ENCODE measurements at places on chromosomes 5 and 9. TPM values are rescaled to one million over a fixed set of nuclear protein-coding genes. Genes with fewer than 3 reads are reported as not detected.

DNA sequence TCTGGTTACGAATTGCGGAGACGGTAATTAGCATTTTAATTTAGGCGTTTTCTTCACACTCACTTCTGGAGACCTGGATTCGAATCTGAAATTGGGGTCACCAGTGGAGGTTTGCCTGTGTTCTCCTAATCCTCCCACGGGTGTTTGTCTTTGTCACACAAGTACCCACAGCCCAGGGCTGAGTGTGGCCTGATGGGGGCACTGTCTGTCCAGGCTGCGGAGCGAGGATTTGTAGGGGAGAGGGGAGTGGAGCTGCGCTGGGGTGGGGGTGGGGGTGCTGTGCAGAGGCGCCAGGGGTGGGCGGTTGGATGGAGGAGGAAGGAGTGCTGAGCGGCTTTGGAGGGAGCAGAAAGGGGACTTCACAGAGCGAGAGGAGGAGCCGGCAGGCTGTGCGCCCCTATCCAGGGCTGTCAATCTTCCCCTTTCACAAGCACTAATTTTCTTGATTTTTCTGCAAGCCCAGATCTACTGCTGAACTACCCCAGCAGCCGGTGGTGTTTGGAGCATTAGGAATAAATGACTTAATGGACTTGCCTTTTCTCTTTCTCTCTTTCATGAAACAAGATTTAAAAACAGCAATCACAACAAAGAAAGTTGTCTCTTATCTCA is 53.1 kb downstream of the TSPAN17 start:
- ATAC-seq = no peak

DNA sequence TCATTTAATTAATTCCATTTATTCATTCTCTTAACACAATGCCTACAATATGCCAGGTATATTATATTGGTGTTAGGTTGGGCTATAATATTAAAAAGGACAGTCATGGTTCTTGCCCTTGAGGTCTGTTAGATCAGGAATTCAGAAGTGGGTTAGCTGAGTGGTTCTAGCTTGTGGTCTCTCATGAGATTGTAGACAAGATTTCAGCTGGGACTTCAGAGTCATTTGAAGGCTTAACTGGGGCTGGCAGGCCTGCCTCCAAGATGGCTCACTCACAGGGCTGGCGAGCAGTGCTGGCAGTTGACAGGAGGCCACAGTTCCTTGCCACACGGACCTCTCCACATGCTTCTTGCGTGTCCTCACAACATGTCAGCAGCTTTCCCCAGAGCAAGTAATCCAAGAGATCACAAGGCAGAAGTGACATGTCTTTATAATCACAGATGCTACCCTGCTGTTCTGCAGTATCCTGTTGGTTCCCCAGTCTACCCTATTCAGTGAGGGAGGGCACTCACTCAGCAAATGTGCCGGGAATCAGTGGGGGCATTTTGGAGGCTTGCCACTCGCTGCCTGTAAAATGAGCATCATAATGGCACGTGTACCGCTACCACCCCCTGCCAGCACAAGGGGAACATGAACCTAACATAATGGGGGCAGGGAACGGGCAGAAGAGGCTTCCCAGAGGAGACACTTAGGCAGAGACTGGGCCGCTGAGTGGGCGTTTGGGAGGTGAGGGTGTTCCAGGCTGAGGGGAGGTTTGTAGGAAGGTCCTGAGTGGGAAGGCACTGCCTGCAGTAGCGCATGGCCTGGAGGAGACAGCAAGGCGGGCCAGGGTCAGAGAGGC is 70.0 kb downstream of the EXOSC2 start:
- ATAC-seq = no peak

- ATAC-seq = no peak
Observed at GRCh38 chr9:106529616-106530015, 333.4 kb upstream of the ZNF462 start.

- no peak for ATAC-seq
Observed at GRCh38 chr9:116868201-116868600, 181.1 kb downstream of the TRIM32 start.

DNA sequence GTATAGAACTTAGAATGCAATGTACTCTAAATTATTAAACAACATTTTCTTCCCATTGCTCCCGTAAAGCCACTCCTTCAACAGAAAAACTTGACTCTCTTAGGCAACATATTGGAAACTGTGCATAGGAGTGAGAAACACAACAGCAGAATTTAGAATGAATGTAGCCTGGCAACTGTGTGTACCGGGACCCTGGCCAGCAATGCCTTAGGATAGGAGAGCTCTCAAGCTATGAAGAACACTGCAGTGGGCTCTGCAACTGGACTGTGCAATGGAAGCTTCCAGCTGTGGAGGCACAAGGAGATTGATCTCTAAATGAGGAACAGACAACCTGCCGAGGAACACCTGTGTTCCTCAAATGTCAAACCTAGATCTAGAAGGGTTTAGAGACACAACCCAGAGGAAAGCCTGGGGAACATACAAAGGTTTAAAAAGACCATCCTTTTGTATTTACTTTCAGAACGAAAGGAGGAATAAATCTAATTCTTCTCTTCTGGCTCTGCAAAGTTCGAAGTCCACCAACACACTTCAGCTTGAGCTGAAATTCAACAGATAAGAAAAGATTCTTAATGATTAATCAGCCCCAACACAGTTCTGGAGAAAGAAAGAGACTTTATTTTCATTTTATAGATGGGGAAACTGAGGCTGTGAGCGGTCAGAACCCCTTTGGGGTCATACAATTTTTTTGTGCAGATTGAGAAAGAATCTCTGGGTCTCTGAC is 51.5 kb upstream of the ARL15 start:
- no peak for ATAC-seq

DNA sequence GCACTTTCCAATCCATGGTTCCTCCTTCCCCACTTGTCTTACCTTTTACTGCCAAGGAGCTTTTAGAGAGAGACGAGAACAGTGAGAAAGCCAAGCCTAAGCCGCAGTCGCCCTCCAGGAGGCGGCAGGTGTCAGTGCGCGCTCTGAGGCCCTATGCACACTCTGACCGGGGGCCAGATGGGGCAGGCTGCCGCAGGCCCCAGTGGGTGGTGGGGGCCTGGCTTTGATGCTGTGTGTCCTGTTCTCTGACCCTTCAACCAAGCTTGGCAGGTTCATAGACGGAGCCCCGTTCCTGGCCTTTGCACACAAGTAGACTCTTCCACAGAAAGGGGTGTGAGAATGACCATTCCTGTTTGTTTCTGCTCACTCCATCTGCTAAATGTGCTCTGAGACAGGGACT is 77.3 kb downstream of the WNK2 start:
- no peak for ATAC-seq

DNA sequence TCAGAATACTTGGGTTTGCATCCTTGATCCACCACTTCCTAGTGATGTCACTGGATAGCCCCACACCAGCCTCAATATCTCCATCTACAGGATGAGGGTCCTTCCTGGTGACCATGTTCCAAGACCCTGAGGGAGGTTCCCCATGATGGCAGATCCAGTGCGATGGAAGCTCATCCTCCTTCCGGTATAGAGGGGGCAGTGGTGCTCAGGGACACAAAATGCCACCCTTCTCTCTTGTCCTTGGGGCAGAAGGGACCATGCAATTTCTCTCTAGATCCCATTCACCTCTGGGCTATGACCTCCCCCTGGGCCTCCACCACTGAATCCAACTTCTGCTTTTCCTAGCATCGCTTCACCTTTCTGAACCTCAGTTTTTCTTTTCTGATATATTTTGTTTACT is 5.4 kb upstream of the SLC25A51 start:
- ATAC-seq = no peak

DNA sequence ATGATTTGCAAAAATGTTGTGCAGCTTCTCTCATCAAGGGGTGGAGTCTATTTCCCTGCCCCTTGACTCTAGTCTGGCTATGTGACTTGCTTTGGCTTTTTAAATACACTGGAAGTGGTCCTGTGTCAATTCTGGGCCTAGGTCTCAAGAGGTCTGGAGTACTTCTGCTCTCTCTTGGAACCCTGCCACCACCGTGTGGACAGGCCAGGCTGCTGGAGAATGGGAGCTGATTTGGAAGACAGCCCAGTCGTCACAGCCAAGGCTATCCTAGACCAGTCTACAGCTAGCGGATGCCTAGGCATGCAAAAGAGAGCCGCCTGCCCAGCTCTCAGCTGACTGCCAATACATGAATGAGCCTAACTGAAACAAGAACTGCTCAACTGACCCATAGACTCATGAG is 56.7 kb upstream of the CLINT1 start:
- peak; percentile 84 for ATAC-seq

DNA sequence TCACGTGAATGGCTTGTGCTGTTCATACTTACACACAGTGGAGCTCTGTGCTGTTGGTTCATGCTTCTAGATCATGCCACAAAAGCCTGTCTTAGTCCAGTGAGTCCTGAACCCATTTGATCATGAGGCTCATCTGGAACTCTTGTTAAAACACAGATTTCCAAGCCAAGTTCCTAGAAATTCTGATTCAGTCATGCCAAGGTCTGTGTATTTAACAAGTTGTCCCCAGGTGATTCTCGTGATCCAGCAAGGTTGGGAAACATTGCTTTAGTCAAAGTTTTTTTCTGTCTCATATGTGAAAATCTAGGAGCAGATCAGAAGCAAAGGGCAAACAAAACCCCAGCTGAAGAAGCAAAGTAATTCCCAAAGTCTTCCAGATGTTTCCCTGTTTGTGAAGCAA is 112.5 kb upstream of the GAS1 start:
- ATAC-seq = peak; percentile 43

GRCh38 chr5:127796211-127796610 is 93.0 kb downstream of the CCDC192 start:
- ATAC-seq = no peak

- no peak for ATAC-seq
Observed at GRCh38 chr5:114176356-114176755, 185.5 kb upstream of the KCNN2 start.

- no peak for ATAC-seq
Observed at GRCh38 chr5:107289030-107289714, 381.6 kb downstream of the EFNA5 start.

DNA sequence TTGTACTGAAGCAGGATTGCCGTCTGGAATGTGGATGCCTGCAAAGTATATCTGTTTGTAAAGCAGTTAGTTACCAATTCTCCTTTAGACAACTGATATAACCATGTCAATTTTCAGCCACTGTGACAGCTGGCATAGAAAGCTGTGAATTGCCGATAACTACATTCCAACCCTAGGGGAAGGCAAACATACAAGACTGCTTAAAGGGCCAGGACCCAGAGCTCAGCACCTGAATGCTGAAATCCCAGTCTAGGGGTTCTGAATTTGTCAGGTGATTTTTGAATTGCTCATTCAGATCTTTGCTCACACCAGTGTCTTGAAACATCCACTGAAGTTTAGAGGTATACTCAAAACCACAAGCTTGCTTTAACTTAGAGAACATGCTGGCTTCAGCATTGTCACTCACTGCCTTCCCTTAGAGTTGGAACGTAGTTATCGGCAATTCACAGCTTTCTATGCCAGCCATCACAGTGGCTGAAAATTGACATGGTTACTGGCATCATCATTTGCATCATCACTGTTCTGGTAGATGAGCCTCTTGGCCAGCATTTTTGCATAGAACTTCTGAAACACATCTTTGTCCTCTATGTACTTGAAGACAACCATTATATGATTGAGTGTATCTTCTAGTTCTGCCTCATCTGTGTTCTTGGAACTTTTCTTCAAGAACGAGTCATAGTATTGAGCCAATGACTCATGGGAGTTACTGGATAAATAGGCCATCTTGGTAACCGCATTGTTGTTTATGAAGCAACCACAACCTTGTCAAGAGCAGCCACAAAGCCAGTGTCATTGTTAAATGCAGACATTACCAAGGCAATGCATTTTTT is 82.1 kb downstream of the CCDC192 start:
- no peak for ATAC-seq

DNA sequence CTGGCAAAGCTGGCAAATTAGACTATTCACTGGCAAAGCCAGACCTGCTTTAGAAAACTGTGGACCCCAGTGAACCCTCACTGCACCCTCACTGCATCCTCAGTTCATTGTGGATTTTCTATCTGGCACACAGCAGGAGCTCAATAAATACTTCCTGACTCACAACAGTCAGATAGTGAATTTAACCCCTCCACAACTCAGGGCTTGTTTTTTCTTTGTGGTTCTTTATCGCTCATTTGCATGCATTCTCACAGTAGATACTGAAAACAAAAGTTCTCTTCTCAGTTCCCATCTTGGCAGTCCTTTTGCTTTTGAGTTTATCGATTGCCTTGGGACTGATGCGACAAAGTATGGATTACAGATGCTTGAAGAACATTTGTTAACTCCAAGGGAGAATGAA is 99.8 kb downstream of the ACTL7B start:
- ATAC-seq = no peak

DNA sequence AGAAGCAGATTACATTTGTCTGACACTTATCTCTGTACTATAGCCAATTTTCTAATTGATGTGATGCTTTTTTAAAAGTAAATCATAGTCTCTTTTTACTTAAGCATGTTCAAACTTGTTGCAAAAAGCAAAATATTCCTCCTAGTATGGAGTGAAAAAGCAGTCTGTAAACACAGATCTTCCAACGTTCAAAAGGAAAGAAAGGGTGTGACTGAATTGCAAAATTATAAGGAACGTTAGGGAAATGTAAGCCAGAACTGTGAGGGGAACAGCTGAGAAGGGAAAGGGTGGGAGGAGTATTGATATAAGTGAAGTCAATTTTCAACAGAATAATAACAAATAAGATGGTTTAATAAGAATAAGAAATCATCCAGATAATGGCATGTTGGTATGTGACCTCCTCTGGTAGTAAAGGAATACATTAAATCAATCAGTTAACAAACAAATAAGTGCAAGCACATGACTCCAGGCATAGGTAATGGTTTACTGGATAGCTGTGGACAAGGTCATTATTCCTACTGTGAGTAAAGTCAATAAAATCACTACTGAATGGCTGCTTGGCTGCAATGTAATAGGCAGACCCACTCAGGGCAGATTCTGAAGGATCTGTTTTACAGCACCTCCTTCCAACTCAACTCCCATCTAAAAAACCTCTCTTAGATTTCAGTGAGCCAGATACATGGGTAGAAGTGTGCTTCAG is 239.1 kb upstream of the NMUR2 start:
- ATAC-seq = no peak

- ATAC-seq = no peak
Observed at GRCh38 chr5:2690293-2690692, 61.2 kb downstream of the IRX2 start.

DNA sequence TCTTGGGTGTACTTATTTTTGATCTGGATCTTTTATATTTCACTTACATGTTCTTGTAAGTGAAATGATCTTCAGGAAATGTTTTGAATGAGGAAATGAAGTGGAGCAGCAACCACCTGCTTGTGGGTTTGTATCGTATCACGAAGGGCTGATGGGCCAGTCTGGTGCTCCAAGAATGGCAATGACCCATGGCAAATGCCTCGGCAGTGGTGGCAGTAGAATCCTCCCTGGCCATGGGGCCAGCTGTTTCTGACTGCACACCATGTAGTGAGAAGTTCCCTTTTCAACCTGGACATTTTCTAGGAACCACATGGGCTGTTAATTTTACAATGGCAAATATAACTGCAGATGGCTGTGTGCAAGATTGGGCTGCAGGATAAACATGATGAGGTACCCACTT is 29.9 kb downstream of the MAT2B start:
- no peak for ATAC-seq

- ATAC-seq = no peak
Observed at GRCh38 chr5:121962347-121962670, 534 bp downstream of the SRFBP1 start.

GRCh38 chr9:136453326-136453725 is 13.7 kb upstream of the INPP5E start:
- no peak for ATAC-seq

The AGXT2 gene
- total RNA-seq = not detected

The COL27A1 gene
- 2.5 TPM for total RNA-seq

The IFNA2 gene
- total RNA-seq = not detected

The PNPLA7 gene
- total RNA-seq = 4.1 TPM

The CAMK4 gene
- 4.7 TPM for total RNA-seq

The C9orf50 gene
- not detected for total RNA-seq

The PCDHGB6 gene
- 5.9 TPM for total RNA-seq
